ENCODE measurements at places on chromosomes 12 and 14.
A peak's percentile ranks its signal among the peaks of the same experiment; 100 is the strongest.

GRCh38 chr12:13805041-13805440, 176.4 kb downstream of the GRIN2B start:
- DNase-seq: no peak

DNA sequence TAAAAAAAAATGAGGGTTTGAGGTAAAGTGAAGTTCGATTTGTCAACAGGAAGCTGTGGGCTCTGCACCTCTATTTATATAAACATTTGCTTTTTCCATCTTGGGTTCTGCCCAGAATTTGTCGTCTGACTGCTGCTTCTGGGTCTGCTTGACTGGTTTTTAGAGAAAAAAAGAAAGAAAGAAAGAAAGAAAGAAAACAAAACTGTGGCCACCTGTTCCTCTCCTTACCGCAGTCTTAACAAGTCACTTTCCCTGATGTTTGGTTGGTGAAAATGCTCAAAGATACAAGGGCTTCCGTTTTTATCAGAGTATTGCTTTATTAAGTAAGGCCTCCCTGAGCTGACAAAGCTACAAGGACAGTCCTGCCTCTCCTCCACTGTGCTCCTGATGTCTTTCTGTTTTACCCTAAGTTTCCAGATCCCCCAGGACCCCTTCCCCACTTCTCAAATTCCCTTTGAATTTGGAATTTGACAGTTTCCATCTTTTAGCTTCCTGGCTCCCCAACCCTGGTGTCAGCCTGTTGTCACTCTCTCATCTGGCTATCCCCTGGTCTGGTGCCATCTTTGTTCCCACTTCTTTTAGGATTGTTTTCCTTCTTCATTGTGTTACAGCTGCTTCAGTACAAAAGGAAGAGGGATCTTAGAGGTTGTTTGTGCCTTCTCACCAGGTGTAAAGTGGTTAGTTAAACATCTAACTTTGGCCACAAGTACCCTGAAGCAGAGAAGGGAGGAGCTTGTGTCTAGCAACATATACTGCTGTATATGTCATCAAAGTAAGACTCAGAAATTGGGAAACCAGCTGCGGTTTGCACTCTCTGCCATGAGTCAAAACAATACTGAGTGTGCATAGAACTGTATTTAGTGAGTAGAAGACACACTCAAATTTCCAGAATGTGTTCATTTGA, 18.0 kb downstream of the MFAP5 start:
- DNase-seq: no peak

GRCh38 chr12:98644433-98644711, 216 bp downstream of the IKBIP start:
- peak; percentile 63 for DNase-seq

DNA sequence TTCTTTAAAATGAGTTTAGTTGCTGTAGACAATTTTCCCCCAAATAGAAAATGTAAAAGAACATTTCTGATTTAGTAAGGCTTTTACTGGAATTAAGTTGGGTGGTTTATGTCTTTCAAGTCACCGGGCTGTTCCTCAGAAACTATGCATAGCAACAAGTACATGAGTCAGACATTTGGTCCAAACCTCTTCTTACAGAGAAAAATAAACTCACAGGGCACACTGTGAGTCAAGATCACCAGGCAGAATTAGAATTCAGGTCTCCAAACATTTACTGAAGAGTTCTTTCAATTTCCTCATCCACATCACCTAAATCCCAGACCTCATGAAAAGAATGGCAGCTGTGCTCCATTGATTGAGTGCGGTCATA, 476.1 kb upstream of the SOX5 start:
- DNase-seq: no peak

GRCh38 chr14:37251775-37252174, 54.0 kb downstream of the MIPOL1 start:
- no peak for DNase-seq

DNA sequence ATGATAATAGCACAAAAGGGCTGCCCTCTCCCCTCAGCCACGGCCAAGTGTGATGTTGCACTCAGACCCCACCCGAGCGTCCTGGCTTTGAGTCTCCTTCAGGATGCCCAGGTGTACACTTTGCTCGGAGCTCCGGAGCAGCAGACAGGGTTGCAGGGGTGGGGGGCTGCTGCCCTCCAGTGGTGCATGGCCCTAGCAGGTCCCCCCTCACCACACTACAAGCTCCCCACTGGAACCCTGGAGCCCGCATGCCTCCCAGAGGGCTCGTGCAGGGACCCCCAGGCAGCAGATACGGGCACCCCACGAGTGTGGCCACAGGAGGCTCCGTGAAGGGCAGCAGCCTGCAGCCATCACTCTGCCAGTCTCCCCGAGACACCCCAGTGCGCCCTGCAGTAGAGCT, 69.9 kb upstream of the C14orf180 start:
- DNase-seq: no peak

GRCh38 chr12:58253663-58254062, 312.3 kb downstream of the ATP23 start:
- DNase-seq: no peak

Data from Peyer's patch (tissue), 4 donors.